ENCODE measurements at places on chromosomes 5 and 9.

DNA sequence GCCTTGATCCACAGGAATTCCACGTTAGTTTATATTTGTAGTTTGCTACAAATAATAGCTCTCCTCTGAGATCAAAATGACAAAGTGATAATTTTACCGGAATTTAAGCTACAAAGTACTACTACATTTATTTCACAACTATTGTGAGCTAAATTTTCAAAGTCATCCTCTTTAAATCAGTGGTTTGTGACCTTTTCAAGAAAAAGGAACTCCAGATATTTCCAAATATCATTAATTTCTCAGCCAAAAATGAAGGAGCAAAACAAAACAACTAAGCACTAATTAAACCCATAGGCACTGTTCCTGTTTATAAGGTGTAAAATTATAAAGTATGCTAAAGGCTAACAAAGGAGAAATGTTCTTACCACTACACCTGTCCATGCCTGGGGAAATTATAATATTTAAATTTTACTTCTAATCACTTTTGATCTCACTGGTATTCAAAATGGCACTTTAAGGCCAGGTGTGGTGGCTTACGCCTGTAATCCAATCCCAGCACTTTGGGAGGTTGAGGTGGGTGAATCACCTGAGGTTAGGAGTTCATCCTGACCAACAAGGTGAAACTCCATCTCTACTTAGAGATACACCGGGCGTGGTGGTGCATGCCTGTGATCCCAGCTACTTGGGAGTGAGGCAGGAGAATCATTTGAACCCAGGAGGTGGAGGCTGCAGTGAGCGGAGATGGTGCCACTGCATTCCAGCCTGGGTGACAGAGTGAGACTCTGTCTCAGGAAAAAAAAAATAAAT is 77.5 kb downstream of the CEMIP2 start:
- no peak for DNase-seq

DNA sequence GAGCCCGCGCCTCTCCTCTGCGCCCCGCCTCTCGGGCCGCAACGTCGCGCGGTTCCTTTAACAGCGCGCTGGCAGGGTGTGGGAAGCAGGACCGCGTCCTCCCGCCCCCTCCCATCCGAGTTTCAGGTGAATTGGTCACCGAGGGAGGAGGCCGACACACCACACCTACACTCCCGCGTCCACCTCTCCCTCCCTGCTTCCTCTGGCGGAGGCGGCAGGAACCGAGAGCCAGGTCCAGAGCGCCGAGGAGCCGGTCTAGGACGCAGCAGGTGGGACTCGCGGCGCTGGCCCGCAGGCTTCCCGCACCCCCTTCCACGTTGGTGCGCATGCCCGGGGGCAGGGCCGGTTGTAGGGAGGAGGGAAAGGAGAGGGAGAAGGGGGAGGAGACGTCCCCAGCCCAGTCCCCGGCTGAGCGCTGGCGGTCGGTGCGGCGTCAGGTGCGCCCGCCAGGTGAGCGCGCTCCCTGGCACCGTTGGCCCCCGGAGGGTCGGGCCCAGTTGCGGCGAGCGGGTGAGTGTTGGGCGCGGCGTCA is at the start of gene OCLN:
OCLN (plus strand) TSS at position 400 of the 532 bp plus-strand sequence. CDS start 11,455 bp downstream, outside the sequence.
- DNase-seq: peak; percentile 45

GRCh38 chr9:121156263-121156731 is 45.4 kb downstream of the RAB14 start:
- no peak for DNase-seq

DNA sequence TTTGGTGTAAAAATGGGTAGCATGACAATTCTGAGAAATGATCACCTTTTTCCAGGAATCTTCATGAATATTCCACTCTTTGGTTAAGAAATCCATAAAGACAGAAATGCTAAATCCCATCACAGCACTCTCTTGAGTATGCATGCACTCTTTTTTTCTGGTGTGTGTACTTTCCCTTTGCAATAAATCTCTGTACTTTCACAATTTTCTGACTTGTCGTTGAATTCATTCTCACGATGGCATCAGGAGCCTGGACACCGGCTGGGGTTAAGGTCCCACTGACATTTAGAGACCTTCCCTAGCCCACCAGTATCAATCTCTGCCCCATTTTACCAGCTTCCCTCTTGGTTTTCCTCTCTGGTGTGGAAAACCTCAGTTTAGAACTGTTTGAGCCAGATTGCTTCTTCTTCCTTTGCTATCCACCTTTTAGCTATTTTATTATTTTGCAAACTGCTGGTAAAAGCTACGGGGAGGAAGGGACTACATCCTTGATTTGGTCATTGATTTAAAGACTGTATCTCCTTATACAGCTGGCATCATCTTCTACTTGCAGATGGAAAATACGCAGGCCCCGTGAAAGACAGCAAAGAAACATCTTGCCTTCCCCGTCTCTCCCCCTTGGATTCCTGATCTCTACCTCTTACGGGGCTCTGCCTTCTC is 59.9 kb upstream of the ZFR start:
- no peak for DNase-seq

GRCh38 chr5:1133510-1134201 is 21.8 kb upstream of the SLC12A7 start:
- DNase-seq: peak; percentile 67

GRCh38 chr9:23707249-23707648 is 118.8 kb downstream of the ELAVL2 start:
- no peak for DNase-seq

DNA sequence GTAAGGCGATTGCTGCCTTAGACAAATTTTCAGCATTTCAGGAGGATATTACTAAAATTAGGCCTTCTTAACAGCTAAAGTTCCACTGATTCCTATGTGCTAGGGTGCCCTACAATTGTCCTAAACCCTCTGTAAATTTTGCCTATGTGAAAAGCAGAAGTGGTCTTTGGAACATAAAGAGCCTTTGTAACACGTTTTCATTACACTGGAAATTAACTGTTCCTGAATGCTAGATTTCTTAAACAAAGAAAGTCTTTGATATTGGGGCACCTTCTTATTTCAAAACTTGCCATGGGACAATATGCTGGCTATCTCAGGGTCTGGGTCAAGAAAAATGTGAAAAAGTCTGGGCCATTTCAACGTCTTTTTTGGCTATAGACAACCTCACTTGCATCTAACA is 60.4 kb upstream of the MOCS2 start:
- DNase-seq: no peak

GRCh38 chr9:297104-297972 is 82.7 kb downstream of the DOCK8 start:
- DNase-seq: no peak

- no peak for DNase-seq
These were observed 1388.3 kb upstream of the C9orf72 start for GRCh38 chr9:28961623-28962022.

- DNase-seq: no peak
These were observed 26.1 kb downstream of the RXRA start for GRCh38 chr9:134352247-134352933.

DNA sequence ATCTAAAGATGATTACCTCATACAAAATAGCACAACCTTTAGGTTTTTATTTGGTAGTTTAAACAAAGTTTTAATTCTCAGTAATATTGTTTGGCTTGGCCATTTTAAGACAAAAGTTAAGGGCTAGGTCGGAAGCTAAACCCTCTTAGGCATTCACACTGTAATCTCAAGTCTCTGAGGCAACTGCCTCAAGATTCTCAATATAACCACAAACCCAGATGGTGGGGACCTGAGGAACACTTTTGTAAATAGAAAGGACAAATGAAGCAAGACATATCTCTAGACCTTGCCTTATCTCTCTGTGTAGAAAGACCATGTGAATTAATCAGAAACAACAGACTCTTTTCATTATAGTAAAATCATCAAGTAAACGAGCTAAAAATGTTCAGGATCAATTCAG is 500.2 kb upstream of the CDH6 start:
- no peak for DNase-seq

DNA sequence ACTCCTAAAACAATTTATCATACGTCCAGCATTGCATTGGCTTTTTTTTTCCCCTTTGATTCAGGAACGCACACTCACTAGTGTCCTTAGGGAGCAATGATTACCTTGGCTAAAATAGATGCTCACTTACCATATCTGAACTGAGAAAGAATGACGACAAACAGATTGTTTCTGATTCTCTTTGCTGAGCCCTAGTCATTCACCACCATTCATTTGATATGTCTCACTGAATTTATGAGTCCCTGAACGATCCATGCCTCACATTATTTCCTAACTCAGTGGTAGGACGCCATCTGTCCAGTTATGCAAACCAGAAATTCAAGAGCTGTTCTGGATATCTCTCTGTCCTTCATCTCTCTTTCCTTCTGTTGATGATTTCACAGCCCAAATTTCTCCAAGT is 39.3 kb upstream of the DAB2 start:
- no peak for DNase-seq

GRCh38 chr5:144548936-144549335 is 378.3 kb downstream of the KCTD16 start:
- DNase-seq: no peak

- DNase-seq: no peak
These were observed 47.4 kb upstream of the SNCAIP start for GRCh38 chr5:122264610-122265009.

DNA sequence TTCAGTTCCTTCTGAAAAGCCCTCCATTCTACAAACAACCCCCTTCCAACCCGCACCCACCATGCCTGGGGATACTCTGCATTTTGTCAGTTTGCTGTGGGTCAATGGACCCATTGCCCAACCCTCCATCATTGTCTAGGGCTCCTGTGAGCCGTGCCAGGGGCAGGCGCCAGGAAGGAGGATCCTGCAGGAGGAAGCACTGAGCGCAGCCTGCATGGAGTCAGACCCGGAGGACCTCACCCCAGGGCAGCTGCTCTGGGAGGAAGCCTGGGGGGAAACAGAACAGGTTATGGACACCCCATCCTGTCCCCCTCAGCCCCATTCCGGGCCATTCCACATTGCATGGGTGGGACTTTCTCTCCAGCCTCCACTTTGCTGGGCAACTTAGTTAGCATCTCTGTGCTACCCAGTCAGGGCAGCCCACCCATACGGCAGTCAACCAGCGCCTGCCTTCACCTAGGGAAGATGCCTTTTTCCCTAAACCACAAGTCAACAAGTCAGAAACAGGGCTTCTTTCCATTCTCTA is 48.6 kb upstream of the VDAC1 start:
- no peak for DNase-seq

GRCh38 chr9:81592887-81593266 is 96.5 kb downstream of the TLE1 start:
- DNase-seq: no peak

DNA sequence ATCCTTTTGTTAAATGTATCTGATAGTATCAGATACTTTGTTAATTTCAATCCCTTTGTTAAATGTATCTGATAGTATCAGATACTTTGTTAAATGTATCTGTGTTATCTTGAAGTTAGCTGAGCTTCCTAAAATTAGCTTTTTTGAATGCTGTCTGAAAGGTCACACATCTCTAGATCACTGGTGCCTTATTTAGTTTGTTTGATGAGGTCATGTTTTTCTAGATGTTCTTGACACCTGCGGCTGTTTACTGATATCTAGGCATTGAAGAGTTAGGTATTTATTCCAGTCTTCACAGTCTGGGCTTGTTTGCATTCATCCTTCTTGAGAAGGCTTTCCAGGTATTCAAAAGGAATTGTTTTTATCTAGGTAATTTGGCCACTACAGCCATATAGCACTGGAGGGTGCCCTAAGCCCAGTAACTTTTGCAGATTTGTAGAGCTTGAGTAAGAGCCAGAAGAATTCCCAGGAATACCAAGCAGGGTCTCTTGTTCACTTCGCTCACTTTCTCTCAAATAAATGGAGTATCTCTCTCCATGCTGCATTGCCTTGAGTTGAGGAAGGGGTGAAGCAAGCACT is 435.4 kb upstream of the GRAMD2B start:
- DNase-seq: no peak

DNA sequence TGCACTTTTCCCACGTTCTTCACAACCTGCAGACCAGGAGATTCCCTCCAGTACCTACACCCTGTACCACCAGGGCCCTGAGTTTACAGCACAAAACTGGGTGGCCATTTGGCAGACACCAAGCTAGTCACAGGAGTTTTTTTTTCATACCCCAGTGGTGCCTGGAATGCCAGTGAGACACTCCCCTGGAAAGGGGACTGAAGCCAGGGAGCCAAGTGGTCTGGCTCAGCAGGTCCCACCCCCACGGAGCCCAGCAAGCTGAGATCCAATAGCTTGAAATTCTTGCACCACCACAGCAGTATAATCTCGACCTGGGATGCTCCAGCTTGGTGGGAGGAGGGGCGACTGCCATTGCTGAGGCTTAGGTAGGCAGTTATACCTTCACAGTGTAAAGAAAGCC is 26.3 kb upstream of the SMC5 start:
- DNase-seq: no peak

- no peak for DNase-seq
These were observed 155.4 kb upstream of the MAP3K1 start for GRCh38 chr5:56659971-56660370.

DNA sequence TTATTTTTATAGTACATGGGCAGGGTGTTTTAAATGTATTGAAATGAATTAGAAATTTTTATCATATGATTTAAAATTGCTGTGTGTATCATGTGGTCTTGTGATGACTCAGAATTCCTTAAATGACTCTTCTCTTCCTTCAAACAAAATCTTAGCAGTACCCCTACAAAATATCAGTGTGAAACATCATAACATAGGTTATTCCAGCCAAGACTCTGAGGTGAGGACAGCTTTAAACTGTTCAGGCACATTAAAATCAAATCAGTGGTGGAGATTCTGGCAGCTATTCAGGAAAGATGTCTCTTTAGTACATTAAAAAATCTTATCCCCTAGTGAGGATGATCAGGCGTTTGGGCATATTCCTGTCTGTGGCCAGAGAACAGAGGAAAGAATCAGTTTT is 174.0 kb downstream of the MAN2A1 start:
- DNase-seq: no peak

DNA sequence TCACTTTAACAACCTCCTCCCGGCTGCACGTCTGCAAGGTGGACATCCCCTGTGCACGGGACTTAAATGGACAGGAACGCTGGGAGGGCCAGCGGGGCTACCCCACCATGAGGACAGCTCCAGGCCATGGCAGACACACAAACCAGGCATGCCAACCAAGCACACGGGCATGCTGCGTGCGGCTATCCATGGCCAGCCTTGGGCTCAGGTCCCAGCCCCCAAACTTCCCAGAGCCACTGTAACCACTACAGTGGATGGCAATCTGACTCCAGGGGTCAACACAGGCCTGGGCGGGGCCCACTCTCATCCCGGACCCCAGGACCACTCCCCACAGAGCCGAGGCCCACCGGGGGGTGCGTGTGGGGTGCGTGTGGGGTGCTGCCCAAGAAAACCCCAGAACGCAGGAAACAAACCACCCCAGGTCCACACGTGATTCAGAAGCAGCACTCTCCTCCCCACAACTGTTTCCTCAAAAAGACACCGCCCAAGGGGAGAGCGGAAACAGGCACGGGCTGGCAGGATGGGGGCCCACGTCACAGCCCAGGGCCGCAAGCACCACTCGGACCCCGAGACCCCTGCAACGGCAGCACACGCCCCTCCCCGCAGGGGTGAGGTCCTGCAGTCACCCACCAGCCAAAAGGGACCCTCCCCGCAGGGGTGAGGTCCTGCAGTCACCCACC is 7.4 kb downstream of the SLC12A7 start:
- no peak for DNase-seq
